Breast epithelium (tissue), 4 donors: ENCODE measurements at places on chromosomes 3 and 15. TPM values are rescaled to one million over a fixed set of nuclear protein-coding genes. Genes with fewer than 3 reads are reported as not detected.
A peak's percentile ranks its signal among the peaks of the same experiment; 100 is the strongest.

The CDHR4 gene
- not detected for total RNA-seq

GRCh38 chr3:170799009-170799408 is 71.0 kb downstream of the RPL22L1 start:
- DNase-seq = no peak

The CCDC54 gene
- not detected for total RNA-seq

DNA sequence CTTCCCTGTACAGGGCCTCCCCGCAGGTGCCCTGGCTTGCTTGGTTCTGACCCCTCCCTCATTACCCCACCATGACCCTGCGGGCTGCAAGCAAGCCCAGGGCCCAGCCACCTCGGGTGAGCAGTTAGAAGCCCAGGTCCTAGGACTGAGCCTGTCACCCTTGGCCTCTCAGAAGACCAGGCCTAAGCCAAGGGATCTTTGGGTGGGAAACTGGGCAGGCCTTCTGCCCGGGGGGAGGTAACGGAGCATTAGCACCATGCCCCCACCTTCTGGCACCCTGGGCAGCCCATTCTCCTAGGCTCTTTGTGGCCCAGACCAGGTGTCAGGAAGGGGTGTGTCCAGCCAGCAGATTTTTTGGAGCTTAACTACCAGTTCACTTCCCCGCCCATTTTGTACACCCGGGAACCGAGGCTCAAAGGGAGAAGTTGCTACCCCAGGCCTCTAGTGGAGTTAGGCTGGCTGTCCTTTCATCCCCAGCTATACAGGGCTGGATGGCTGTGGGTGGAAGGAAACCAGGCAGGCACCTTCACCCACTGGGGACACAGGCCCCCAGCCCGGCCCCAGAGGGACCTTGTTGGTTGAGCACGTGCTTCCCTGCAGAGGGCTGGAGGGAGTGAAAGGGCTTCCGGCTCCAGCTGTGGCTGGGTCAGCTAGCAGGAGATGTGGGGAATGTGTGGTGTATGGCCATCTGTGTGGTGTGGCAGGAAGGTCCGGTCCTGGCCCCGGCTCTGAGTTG is 1.4 kb downstream of the CSK start:
- no peak for DNase-seq

DNA sequence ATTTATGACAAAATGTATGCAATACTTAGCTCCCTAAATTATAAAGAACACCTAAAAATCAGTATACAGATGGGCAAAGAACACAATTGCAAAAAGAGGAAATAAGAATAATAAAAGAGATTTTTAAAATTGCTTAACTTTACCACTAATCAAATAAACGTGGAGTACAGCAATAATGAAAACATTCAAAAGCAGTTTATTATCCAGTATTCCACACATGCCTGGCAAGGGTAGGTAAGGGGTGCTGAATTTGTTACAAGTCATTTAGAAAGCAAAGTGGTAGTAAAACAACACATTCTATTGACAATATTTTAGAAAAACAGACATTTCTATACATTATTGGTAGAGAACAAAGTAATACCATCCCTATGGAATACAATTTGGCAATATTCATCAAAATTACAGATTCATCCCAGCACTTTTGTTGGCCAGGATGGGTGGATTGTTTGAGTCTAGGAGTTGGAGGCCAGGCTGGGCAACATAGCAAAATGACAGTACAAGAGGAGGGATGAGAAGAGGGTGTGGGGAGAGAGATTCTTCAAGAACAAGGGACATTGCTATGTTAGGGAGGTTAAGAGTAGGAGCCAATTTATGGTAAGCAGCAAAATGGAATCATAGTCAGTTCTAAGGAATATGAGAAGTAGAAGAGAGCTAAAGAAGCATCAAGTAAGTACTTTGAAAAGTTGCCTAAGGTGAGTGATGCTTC is 3.7 kb upstream of the ACKR4 start:
- DNase-seq = no peak

GRCh38 chr3:145857956-145858355 is 303.0 kb downstream of the PLOD2 start:
- no peak for DNase-seq

DNA sequence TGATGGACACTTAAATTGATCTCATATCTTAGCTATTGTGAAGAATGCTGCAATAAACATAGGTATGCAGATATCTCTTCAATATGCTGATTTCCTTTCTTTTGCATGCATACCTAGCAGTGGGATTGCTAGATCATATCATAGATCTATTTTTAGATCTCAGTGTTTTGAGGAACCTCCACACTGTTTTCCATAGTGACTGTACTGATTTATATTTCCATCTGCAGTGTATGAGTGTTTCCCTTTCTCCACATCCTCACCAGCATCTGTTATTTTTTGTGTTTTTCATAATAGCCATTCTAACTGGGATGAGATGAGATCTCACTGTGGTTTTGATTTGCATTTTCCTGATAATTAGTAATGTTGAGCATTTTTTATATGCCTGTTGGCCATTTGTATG is 17.1 kb upstream of the RASA2 start:
- no peak for DNase-seq

- DNase-seq = no peak
Observed at GRCh38 chr15:85622221-85622831, 172.4 kb downstream of the KLHL25 start.

The RTP4 gene
- total RNA-seq = 2.3 TPM

- no peak for DNase-seq
Observed at GRCh38 chr15:66233487-66234415, 19.8 kb downstream of the MEGF11 start.

The MESP1 gene
- 5.9 TPM for total RNA-seq

The RLBP1 gene
- total RNA-seq = not detected

The ASB14 gene
- total RNA-seq = not detected

GRCh38 chr3:22714749-22715148 is 488.4 kb upstream of the UBE2E2 start:
- DNase-seq = no peak

The NRG4 gene
- 0.15 TPM for total RNA-seq

GRCh38 chr3:5576277-5577011 is 388.9 kb downstream of the EDEM1 start:
- DNase-seq = no peak

DNA sequence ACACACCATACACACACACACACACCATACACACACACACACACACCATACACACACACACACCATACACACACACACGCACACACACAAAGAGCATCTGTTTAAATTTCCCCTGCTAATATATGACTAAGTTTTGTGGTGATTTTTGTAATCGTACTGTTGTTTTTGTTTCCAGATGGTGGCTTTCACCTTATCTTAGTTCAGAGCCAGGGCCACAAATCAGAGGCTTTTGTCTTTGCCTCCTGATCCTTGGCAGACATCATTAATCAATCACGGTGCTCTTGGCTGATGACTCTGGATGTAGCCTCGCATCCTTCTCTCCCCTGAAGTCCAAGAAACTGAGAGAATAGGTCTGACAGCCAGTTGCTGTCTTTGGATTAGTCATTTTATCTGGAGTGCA is 52.1 kb downstream of the EDEM1 start:
- DNase-seq = no peak

- DNase-seq = no peak
Observed at GRCh38 chr3:187593451-187593850, 76.7 kb downstream of the SST start.

DNA sequence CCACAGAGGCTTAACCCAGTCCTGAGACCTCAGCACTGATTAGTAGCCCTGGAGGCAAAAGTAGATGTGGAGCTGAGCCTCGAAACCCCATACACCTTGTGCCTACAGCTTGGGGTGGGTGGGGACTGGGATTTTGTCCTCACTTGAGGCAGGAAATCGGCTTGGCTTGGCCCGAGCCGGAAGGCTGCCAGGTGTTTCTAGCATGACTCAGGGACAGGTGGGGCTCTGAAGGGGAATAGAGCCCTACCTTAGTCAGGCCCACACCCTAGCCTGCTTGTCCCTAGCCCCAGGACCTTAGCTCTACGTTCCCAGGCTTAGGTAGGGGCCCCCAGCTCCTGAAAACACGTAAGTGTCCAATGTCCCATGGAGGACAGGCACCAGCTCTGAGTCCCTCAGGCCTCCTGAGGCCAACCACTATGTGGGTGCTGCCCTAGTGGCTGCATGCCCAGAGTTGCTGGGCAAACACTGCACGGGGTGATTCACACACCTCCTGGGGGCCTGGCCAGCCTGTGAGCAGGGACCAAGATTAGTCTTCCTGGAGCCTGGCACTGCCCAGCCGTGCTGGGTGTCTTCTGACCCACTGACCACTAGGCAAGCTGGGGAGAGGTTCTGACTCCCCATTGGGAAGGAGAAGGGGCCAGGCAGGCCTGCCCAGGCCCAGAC is 3.1 kb downstream of the MST1R start:
- peak; percentile 85 for DNase-seq

- no peak for DNase-seq
Observed at GRCh38 chr15:85690561-85691231, 104.0 kb downstream of the KLHL25 start.

DNA sequence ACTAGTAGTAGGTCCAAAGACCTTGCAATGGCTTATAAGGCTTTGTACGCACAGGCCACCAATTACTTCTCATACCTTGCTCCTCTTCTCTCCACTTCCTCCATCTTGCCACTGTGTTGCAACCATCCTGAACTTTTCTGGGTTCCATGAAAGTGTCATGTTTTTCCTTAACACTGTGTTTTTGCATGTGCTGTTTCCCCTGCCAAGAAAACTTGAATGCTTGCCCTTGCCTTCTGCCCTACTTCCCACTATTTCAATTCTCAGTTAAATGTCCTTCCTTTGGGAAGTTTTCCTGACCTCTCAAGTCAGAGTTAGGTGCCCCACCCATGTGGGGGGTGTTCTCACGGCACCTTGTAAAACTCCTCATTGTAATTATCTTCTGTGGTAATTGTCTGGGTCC is 182.8 kb downstream of the THRB start:
- DNase-seq = no peak

The RAB43 gene
- total RNA-seq = 17.0 TPM

DNA sequence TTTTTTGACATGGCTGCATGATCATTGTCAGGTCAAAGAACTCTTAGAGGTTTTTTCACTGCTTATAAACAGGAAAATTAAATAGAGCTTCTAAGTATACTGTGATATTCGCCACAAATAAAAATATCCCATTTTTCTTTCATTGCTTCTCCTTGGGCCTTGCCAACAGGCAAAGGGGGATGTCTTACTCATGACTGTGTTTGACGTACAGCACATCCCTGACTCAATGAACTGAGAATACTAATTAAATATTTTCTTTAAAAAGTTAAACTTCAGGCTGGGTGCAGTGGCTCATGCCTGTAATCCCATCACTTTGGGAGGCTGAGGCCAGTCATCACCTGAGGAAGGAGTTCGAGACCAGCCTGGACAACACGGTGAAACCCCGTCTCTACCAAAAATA is 41.4 kb upstream of the CCDC80 start:
- DNase-seq = no peak

GRCh38 chr15:84111575-84111974 is 124.0 kb upstream of the GOLGA6L4 start:
- no peak for DNase-seq

DNA sequence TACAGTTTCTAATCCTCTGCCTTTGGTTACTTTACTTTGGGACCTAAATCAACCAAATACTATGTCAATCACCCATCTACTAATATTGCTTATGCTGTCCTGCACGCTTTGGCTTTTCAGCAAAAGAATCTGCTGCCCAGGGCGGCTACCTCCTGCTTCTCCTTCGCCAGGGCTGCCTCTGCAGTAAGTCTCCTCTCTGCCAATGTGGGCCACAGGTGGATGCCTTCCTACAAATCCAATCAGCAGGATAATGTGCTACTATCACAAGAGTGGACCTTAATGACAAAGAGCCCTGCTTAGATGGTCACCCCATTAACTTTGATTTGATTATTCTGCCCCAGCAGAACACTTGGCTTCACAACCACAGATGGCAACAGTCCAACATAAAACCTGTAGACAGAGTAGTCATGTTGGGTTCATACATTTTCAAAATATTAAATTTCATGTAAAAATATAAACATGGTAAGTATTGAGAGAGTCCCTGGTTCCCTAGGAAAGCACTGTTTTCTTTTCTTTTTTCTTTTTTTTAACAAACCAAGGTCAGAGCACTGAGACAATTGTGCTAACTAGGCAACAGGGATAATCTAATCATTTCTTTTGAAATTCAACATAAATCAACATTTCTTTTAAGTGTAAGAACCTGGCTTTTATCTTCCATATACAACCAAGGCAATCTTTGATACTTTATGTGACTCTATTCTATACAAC is 298.3 kb downstream of the ZBTB20 start:
- DNase-seq = no peak

The FBXO40 gene
- total RNA-seq = not detected

DNA sequence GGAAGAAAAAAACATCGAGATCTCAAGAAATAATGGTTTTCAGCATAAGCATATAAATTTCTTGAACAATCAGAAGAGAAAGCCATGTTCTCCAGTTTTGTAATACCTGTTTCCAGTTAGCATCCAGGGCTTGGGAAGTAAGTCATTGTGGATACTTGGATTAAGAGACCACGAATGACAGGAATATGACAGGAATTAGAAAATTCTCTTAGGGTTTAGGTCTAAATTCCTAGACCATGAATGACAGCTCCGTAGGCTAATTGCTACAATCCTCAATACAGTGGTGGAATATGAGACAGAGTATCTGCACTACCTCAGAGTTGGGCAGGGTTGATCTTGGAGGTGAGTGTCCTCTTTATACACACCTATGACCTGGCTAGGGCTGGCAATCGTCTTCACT is 517.5 kb downstream of the NTRK3 start:
- no peak for DNase-seq

DNA sequence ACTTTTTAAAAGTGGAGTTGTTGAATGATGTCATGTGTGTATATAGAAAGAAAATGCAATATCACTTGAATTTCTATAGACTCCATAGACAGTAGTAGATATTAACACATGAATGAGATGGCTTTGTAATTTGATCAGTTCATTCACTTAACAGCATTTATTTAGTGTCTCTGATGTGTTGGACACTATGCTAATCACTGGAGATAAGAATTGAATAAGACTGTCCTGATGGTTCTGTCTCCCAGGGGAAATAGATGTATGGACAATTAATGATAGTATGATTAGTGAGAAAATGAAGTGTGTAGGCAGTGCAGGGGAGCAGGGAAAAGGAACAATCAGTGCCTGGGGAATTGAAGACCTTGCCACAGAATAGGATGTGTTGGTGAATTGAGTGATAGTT is 72.9 kb downstream of the RIOX2 start:
- no peak for DNase-seq

DNA sequence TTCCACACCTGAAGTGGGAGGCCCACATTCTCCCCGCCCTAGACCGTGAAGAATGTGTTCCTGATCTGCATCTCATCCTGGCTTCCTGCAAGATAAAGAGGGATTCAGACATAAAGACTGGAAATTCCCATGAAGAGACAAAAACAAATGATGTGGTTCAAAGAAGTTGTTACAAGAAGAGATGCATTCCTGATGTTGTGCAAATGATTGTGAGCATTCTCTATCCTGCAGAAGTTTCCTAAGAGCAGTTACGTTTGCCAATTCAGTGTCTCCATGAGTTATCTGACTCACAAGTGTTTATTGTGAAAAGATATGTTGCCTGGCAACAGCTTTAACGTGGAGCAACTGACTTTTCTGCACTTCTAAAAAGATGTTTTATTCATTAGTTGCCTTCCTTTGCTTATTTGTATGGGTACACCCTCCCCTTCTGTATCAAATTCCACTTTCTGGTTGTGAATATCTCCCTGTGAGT is 107.8 kb downstream of the ZIC4 start:
- no peak for DNase-seq

The ITPKA gene
- total RNA-seq = not detected
